ENCODE measurements at places on chromosomes 6 and 20.

DNA sequence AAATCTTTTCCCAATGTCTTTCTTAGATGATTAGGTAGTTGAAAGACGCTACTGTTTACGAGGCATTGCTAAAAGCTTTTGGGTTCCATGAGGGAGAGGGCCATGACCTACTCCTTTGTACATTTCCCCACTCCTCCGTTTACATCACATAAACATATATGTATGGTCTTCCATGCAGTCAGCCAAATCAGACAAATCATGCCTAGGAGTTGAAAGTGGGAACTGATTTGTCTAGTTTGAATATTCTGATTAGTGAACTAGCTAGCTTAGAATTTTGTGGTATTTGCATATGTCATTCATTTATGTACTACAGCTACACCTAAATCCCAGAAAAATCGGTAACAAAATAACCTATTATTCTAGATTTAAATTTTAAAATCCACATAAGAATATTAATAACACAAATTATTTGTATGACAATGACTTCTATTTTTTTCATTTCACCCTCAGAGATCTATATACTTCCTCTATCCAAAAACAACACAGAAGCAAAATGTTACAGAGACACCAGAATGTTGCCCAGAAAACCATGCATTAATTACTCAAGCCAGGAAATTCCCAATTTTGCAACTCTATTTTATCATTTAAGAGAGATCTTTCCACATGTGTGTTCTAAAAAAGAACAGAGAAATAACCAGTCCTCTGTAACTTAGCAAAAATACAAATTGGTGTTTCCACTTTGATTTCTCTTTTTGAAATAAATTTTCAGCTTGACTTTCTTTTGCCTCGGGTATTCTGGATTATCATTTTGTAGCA lies 231.9 kb downstream of the LAMA2 start:
- DNase-seq, result no peak

DNA sequence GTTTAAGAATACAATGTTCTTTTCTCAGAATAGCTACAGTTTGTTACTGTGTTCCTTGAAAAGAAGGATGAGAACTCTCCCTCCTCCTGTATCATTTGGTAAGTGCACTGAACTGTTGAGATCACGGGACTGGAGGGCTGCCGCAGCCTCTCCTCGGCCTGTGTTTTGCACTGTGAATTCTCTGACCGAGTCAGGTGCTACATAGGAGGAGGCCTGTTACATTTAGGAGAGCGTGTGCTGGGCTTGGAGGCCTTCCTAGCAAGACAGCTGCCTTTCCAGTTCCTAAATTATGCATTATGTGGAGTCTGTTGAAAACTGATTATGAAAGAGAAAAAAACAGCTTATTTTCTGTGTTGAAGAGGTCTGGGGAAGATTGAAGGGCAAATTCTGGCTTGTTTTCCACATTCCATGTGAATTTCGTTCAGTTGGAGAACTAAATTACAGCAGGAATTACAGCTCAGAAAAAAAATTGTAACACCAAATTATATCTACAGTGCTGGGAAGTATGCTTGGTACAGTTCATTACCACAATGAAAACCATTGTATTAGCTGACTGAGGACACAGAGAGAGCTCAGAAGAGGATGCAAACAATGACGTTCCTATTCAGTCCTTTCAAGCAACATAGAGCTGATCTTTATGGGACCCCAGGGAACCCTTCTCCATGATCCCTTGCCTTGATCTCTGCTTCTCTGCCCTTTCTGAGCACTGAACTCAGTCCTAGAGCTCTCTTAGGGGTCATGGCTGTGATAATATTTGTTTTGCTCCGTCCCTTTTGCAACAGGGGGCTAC lies 2.8 kb downstream of the TMC2 start:
- no peak for DNase-seq

DNA sequence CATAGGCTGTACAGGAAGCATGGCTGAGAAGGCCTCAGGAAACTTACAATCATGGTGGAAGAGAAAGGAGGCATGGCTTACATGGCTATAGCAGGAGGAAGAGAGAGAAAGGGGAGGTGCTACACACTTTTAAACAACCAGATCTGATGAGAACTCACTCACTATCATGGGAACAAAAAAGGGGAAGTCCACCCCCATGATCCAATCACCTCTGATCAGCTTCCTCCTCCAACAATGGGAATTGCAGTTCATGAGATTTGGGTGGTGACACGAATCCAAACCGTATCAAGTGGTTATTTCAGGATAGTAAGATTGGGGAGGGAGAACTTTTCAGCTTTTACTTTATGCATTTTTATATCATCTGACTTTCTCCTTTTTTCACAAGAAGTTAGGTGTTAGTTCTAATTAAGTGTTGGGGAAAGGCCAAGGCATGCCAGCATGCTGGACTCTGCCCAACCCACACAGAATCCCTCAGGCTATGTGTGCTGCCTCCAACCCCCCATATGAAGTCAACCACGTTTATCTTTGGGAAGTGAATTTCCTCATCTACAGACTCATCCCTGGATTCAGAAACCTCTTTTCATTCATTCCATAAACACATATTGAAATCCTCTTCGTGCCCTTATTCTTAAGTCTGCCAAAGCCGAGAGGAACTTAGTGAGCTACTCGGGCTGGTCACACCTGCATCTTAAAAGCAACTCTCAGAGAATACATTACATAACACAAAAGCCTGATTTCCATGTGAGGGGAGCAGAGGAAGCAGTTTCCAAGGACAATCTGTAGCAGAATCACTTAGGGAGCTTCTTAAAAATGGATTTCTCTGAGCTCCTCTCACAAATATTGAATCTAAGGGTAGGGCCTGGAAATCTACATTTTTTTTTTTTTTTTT lies 16.7 kb upstream of the CLIC5 start:
- DNase-seq, result no peak

DNA sequence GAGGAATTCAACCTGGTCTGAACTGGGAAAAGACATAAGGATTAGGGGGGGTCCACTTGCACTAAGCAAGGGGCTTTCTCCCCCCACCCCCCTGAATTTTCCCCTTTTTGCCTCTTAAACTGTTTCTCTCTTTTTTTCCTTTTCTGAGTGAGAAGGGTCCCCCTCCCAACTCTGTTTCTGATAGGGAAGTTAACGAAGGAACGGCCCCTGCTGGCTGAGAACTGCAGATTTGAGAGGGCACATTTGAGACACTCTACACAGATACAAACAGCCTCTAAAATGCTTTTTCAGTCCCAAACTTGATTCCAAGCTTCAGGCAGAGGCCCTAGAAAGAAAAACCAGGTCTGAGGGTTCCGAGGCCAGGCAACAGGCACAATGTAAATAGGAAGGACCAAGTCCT lies 91.7 kb downstream of the JARID2 start:
- DNase-seq, result no peak

- no peak for DNase-seq
These were observed 113.5 kb downstream of the JARID2 start for GRCh38 chr6:15359335-15359862.

DNA sequence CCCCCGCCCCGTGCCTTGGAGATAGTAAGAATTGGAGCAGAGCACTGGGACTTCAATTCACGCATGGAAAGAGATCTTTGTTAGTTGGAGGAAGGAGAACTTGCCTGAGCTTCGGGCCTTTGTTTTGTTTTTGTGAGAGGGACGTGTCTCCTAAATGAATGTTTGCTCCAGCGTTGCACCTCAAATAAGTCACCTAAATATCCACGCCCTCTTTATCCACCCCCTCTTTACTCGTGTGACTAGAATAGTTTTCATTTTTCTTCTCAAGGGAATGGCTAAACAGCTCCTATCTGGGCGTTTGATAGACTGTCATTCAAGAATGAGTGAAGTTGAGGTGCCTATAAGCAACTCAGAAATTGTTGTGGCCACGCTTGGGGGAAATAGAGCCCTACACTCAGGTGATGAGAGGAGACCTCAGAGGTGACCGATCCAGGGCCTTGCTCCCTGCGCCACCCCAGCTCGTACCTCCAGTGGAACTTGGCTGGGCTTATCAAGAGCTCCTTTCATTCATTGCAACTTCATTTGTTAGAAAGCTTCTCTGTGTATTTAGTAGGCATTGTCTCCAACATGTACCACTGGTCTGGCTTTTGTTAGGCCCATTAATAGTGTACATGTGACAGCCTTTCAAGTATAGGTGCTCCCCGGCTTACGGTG lies 861 bp downstream of the PCMTD2 start:
- DNase-seq, result peak; percentile 12

DNA sequence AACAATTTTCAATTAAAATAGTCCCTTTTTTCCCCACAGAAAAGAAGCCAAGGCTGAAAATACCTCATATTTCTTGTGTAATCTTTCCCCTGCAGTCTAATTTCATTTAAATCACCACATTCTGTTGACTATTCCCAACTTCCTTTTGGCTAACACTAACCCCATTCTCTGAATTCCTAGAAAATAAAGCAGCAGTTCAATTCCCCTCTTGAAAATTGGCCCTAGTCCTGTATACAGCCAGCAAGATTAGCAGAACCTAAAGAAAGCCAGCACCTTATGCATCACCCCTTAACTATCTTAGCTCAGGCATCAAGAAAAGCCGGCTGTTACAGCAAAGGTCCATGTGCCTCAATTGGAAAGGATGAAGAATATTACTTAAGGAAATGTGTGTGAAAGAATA lies 69.7 kb downstream of the MDN1 start:
- no peak for DNase-seq

DNA sequence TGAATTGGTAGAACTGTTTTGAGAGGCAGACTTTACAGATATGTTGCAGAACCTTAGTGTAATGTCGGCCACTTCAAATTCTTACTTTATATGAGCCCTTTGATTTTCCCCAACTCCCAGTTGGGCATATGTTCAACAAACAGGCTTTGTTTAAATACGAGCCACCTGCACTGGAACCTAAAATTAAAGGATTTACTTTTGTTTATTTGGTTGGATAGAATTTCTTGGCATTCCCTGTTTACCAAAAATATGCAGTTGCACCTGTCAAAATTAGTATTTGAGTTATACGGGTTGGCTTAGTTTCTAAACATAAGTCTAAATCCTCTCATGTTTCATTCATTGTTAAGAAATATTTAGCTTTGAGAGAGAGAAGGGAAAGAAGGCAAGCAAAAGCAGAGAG lies 2.4 kb upstream of the GLYATL3 start:
- DNase-seq, result no peak

DNA sequence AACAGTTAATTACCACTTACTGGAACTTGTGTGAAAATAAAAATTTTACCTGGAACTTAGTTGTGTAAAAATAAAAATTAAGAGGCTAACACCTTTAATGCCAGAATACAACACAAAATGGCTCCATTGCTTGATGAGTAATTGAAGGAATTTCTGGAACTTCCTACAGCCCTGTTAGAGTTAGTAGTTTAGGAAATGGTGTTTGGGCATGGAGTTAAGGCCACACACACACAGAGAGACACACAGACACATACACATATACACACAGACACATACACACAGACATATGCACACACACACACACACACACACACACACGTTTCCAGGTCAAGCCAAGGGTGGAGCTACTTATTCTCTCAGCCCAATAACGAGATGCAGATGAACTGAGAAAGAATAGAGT lies 20.6 kb upstream of the CST3 start:
- DNase-seq, result no peak

DNA sequence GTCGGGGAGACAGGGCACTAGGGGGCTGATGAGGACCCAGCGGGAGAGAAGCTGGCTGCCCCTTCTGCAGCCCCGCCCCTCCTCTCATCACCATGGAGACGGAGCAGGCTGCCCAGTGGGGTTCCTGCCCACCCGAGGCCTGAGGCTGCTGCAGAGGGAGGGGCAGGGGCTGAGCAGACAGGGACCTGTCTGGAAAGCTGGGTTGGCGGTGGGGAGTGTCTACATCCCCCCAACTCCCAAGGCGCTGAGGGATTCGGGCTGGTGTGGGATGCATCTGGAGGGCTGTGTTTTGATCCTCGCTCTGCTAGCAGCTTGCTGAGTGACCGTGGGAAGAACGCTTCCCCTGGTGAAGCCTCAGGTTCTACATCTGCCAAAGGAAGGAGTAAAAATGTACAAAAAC lies 1.2 kb upstream of the BPI start:
- DNase-seq, result no peak

DNA sequence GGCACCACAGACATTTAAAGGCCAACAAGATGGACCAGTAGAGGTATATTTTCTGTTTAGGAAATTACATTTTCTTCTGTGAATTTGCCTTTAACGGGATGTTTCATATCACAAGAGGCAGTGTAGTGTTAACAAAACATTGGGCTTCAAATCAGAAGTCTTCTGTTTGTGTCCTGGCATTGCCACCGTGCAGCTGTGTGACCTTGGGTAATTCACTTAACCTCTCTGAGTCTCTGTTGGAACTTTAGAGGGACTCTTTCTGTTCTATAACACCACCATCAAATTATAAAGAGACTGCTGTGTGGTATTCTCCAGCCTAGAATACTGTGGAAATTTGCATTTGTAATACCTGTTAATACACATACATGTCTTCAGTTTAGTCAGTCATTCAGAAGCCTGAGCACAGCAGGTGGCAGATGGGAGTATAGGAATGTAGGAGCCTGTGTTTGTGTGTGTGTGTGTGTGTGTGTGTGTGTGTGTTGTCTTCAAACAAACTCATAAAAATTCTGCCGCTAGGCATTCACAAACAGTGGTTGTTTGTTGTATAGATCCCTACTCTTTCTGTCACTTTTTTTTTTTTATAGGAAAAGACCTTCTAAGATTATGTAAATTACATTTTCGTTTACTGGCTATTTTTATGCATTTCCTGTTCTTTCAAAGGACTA lies 22.6 kb downstream of the UST start:
- no peak for DNase-seq

GRCh38 chr6:115972679-115973078 lies 88.0 kb downstream of the FRK start:
- no peak for DNase-seq

GRCh38 chr6:53724501-53724900 lies 58.9 kb upstream of the KLHL31 start:
- no peak for DNase-seq

DNA sequence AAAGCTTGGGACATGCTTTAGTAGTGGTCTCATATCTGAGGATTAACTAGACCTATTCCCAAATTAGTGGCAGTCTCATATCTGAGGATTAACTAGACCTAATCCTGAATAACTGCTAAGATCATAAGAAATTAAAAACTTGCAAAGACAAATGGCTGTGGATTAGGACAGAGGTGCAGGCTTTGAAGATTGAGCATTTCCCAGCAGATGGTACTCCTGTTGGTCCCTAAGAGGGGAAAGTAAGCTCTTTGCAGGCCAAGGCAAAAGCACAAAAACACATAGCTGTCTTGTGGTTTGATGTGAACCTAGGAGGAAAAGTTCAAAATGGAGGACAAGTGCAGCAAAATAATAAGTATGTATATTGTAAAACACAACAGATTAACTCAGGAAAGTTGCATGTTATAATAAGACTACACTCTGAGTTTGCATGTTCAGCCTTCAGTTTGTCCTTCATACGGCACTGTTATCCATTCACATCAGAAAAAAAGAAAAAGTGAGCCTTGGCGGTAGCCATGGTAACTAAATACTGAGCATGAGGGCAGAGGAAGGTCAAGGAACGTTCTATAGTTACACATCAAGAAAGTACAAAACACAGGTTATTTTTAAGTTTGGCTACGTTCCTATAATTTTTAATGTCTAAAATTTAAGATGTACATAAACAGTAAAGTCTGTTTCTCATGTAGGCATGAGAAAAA lies 62.8 kb downstream of the FILIP1 start:
- no peak for DNase-seq

Measured in CD4-positive, alpha-beta T cell treated with Interferon alpha-2 for 1 hour (primary cell).